ENCODE measurements at places on chromosomes 2 and 18.

DNA sequence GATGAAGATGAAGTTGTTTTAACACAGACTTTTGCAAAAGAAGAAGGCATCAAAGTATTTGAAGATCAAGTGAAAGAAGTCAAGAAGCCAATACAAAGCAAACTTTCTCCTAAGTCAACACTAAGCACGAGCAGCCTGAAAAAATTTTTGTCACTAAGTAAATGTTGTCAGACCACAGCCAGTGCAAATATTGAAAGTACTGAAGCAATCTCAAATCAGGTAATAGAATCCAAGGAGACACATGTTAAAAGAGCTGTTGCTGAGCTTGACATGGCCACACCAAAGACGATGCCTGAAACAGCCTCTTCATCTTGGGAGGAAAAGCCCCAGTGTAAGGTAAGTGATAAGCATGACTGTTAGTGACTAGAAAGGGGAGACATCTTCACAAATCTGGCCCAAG lies 75.1 kb downstream of the FSIP2 start:
- no peak for DNase-seq

GRCh38 chr2:151981886-151982285 lies 117.0 kb downstream of the CACNB4 start:
- no peak for DNase-seq

DNA sequence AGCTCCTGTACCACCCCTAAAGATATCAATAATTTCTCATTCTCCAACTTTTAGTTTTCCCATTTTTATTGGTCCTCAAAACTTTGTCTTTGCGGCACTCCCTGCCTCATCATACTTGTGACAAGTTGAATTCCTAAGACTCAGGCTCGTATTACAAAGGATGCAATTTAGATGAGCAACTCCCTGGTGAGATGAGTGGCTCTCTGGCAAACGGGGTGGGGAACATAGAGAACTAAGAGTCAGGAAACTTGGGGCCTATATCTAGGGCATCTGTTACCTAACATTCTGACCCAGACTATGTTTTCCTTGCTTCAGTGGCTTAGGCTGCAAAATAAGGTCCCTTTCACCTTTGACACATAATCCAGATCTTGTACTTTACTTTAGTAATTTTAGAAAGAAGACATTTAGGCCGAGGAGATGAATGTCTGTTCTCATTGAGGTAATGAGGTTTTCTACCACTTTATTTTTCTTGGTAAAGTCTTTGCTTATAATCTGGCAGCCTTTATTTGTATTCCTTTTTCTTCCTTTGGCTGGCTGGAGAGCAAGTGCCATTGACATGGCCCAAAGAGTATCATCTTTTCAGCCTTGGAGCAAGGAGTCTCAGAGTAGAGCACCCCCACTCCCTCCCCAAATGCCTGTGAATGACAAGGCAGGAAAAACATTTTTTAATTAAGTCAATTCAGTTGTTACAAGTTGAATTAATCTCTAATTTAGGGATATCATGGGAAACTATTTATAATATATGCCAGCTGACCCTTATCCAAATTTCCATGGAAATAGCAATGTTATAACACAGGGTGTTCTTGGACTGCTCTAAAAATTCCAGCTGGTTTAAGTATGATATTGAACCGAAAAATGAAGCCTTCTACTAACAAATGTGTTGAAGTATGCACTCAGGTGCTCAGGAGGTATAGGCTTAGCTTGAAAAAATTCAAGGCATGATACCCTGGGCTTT lies 15.2 kb downstream of the TSPYL6 start:
- no peak for DNase-seq

GRCh38 chr2:143974262-143974661 lies 545.7 kb downstream of the ZEB2 start:
- DNase-seq: no peak

DNA sequence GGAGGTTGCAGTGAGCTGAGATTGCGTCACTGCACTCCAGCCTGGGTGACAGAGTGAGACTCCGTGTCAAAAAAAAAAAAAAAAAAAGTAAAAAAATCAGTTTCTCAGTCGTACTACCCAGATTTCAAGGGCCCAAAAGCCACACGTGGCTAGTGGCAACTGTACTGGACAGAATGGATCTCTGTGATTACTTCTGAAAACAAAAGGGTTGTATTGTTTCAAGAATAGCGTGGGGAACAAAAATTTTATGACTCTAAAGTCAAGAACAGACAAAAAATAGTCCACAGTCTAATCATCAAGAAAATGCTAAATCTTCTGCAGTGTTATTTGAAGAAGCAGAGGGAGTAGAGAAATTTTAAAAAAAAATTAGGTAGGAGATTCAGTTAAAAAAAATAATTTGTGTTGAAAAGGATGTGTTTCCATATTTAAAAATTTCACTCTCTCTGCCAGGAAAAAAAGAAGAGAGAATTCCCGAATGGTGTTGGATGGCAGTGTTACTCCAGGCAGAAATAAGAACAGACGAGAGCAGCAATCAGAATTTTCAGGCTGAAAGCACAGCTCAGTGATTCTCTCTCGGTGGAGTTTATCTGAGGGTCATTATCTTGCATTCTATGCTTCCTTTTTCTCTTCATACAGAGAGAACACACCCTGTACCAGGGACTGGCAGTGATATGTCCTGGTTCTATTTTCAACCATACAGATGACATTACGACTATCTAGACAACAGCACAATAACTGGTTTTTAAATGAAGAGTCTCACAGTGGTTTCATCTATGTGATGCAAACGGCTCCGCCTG lies 61.8 kb downstream of the CABYR start:
- peak; percentile 55 for DNase-seq

- no peak for DNase-seq
Observed at GRCh38 chr18:37572736-37573135, 7.1 kb upstream of the CELF4 start.

- no peak for DNase-seq
Observed at GRCh38 chr18:68316636-68317035, 398.3 kb downstream of the TMX3 start.

- no peak for DNase-seq
Observed at GRCh38 chr2:226307487-226308322, 491.9 kb downstream of the IRS1 start.

DNA sequence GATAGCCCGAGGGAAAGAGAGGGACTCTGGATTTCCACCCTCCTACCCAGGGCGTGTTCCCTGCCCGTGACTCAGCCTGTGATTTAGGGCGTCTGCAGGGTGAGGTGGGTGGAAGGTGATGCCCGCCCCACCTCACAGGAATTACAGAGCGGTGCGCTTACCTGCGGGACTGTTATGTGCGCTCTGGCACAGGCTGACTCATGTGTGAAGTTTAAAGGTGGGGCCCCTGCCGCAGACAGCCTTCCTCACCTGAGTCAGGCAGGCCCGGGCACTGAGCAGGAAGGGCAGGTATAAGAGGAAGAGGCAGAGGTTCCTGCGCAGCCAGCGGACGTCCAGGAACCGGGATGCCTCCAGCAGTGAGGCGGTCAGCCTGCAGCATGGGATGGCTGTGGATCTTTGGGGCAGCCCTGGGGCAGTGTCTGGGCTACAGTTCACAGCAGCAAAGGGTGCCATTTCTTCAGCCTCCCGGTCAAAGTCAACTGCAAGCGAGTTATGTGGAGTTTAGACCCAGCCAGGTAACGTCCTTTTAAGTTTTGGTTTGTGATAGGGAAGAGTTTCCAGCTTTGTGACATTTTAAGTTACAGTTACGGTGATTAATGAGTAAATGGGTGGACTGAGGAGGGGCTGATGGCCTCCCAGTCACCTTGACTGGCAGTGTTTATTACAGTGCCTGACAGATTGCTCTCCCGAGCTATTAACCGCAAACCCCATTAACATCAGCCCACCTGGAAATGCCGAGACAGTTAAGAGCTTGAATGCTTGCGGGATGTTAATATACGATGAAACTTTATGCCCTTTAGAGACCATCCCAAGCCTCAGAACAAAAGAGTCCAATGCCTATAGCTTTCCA lies 141.6 kb upstream of the TTC39C start:
- DNase-seq: no peak

DNA sequence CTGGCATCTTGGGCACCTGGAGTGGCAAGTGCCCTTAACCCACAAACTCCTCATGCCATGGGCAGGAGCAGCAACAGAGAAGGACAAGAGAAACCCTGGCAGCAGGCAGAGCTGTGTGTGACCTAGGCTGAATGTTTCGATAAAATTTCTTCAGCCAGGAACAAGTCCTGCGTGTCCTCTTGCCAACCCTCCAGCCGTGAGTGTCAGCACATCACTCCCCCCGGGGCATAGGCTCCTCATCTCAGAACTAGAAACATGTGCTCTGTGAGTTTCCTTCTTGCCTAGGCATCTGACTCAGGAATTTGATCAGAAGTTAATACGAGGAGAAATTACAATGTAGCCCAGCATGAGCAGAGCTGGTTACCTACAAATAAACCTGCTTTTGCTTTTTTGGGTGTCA lies 2.2 kb downstream of the ABCG8 start:
- DNase-seq: no peak

- DNase-seq: no peak
Observed at GRCh38 chr18:47108998-47109405, 41.3 kb downstream of the HDHD2 start.

GRCh38 chr2:118098307-118099030 lies 10.2 kb downstream of the INSIG2 start:
- DNase-seq: peak; percentile 20

GRCh38 chr2:212945526-212945925 lies 205.9 kb downstream of the IKZF2 start:
- no peak for DNase-seq

DNA sequence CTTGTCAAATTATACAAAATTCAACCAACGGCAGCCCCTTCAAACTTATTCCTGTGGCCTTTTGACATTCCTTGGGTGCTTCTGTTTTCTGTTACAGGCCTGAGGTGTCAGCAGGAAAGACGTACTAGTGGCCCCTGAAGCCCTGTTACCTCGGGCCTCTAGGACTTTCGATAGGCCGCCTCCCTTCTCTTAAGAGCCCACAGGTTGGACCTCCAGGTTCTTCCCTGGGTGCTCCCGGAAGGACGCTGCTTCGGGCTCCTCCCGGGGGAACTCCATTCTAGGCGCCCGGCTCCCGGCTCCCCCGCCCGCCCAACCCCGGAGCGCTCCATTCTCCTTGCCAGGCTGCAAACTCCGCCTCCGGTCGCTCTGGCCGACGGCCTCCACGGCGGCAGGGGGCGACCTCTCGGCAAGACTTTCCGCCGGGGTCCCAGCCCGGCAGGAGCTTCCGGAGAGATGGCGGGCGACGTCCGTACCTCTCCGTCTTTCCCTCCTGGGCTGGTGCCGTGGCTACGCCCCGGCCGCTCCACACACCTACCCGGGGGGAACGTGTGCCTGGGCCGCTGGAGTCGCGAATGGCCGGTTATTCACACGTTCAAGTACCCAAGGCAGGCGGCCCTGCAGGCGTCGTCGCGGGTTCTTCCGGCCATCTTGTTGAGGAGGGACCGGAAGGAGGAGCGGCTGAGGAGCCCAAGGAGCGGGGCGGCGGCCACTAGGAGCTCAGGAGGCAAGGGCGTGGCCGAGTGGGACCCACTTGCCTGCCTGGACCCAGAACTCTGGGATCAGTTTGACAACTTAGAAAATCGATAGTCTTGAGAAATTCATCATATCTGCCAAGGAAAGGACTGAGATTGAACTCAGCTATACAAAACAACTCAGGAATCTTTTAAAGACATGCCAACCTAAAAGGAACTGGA lies 27.5 kb downstream of the BOLA3 start:
- DNase-seq: peak; percentile 94

DNA sequence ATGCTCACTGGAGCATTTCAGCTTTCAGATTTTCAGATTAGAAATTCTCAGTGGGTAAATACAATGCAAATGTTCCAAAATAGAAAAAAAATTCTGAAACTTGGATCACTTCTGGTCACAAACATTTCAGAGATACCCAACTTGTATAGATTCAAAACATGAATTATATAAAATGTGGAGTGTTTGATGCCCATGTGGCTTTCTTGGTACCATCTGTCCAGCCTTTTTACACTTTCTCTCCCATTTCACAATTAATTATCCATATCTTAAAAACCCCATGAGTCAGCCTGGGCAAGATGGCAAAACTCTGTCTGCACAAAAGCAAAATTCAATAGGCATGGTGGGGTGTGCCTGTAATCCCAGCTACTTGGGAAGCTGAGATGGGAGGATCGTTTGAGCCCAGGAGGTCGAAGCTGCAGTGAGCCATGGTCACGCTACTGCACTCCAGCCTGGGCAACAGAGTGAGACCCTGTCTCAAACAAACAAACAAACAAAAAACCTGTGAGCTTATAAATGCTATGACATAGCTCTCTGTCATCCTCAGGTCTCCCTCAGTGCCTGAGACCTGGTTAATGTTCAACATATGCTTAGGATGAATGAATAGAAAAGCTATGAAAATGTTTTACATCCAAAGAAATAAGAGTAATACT lies 146.3 kb upstream of the TTC39C start:
- no peak for DNase-seq

DNA sequence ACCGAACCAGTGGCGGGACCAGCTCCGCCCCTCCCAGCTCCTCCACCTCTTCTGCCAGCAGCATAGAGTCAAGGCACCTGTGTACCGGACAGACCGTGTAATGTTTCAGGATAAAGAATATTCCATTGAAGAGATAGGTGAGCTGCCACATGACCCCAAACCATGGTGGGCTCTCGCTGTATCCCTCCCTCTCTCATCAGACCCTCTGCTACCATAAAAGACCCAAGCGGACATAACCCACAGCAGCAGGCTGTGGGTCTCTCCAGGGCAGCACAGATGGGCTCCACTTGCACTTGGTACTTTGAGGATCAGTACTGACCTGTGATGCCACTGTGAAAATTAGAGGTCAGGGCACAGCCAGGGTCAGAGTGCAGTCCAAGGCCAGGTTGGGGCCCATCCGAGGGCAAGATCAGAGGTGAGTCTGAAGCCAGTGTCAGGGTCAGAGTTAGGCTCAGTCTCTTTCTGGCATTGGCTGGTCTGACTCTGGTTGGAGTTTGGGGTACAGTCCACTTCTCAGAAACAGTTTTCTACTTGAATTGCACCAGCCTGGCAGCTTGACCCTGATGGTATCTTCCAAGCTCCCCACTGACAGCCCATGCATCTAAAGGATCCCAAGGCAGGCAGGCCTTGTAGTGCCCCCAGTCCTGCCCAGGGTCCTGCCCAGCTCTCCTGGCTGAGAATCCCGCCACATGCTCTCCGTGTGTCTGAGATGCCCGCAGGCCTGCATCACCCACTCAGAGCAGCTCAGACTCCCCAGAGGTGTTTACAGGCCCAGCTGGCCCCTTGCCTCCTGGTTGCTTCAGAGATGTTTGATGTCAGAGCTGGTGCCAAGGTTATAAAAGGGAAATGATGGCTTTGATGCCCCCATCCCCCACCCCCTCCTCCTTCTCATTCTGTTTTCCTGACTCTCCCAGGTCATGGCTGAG lies 212.1 kb downstream of the DYSF start:
- DNase-seq: no peak

GRCh38 chr2:53490659-53491058 lies 276.9 kb upstream of the CHAC2 start:
- no peak for DNase-seq

GRCh38 chr2:74383254-74383653 lies 3.1 kb upstream of the DCTN1 start:
- DNase-seq: no peak

GRCh38 chr2:216327447-216327935 lies 44.8 kb downstream of the MARCHF4 start:
- DNase-seq: no peak

DNA sequence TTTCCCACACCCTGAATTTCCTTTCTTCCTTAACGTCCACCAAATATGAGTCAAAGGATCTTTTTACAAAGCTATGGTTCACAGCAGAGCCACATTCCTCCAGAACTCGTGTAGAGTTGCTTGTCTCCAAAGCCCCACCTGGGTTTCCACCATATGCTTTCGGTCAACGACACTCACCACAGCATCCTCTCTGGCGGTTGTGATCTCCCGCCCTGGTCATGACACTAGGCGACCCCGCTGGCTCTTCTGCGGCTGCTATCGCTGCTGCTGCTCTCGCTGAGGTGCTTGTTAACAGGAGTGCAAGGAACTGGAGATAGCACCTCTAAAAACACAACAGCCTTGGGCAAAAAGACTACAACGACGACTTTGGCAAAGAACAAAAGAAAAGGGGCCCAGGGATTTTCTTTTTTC lies 340 bp downstream of the SLC40A1 start:
- peak; percentile 82 for DNase-seq

All from hematopoietic multipotent progenitor cell treated with erythropoietin and hydrocortisone succinate and interleukin-3 and kit ligand, for 4 days (in vitro differentiated cells).